ENCODE measurements at places on chromosomes 1 and 21.

DNA sequence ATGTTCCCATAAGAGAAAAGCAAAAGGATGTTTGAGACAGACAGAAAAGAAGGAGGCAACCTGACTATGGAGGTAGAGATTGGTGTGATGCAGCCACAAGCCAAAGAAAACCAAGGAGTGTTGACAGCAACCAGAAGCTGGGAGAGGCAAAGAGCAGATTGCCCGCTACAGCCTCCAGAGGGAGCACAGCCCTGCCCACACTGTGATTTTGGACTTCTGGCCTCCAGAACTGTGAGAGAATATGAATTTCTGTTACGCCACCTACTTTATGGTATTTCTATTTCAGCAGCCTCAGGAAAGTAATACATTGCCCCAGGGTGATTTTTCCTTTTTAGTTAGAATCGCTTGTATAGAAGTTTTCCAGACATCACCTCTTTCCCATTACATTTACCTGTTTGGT lies 28.4 kb downstream of the SLAMF6 start:
- no peak for DNase-seq

- DNase-seq = no peak
These were observed 14.1 kb downstream of the TTC39A start for GRCh38 chr1:51316113-51316845.

DNA sequence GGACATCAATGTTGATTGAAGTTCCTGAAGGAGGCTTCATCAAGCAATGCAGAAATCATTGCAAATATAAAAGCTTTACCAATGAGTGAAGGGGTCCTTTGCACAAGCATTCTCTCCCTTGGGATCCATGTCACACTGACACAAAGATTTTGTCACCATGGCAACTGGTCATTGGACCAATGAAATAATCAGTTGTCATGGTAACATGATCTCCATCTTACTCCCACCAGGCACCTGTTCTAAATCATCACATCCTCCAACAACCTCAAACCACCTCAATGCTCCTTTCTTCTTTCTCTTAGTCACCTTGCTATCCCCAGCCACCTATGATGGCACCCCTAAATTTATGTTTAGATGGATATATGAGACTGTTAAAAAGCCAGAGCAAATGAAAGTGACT lies 13.5 kb upstream of the FOXJ3 start:
- no peak for DNase-seq

GRCh38 chr1:210250665-210250997 lies 18.0 kb downstream of the SERTAD4 start:
- no peak for DNase-seq

DNA sequence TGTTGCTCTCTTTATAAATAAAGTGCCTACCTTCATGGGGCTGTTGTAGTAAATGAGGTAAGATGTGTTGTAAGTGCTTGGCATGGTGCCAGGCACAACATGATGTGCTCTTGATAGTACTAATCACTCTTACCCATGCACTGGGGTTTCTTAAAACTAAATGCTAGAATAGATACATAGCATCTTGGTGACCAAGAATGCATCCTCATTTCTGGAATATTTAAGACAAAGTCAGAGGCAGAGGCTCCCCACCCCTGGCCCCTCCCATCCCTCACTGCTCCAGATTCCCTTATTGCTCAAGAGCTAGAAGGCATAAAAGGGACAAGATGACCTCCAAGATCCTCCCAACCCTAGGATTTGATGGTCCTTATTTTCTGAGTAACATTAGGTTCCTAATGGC lies 61.3 kb downstream of the GLUL start:
- DNase-seq = no peak

DNA sequence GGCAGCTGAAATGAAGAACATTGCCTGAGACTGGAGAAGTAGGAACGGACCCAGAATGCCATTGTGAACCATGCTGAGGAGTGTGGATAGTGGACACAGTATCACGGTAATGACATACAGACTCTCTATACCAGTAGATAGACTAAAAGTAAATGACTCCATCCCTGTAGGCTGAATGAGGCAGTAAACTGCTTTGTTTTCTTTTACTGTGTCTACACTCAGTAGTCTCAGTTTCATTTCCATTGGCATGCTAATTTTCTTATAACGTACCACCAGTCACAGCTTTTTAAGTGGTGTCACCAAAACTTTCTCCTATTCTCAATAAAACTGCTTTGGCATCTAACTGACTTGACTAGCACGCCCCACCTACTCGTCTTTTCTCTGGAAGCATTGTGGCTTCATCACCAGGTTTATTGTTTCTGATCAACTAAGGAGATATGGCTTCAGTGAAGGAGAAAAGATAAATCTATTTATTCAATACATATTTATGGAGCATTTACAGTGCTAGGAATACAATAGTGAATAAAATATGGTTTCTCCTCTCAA lies 8.4 kb upstream of the ZNF697 start:
- no peak for DNase-seq

- DNase-seq = no peak
These were observed 27.4 kb downstream of the CHML start for GRCh38 chr1:241612533-241613477.

DNA sequence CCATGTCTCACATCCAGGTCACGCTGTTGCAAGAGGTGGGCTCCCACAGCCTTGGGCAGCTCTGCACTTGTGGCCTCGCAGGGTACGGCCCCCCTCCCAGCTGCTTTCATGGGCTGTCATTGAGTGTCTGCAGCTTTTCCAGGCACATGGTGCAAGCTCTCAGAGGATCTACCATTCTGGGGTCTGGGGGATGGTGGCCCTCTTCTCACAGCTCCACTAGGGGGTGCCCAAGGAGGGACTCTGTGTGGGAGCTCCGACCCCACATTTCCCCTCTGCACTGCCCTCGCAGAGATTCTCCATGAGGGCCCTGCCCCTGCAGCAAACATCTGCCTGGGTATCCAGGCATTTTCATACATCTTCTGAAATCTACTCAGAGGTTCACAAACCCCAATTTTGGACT lies 219.4 kb downstream of the LRRC7 start:
- no peak for DNase-seq

DNA sequence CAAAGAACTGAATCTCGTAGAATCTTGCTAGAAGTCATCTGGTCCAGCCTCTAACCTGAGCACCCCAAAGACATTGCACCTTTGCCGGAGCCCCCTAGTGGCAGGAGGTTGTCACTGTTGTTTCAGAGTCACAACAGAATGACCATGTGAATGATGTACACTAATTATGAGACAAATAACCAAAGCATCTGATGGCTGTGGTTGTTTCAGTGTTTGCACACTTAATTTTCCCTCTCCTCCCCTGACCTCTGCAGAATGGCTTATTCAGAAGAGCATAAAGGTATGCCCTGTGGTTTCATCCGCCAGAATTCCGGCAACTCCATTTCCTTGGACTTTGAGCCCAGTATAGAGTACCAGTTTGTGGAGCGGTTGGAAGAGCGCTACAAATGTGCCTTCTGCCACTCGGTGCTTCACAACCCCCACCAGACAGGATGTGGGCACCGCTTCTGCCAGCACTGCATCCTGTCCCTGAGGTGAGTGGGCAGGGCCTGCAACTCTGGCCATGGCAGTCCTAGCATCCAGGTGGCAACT lies 26.4 kb downstream of the TRAF5 start:
- DNase-seq = peak; percentile 66

- no peak for DNase-seq
These were observed 90.2 kb upstream of the LPGAT1 start for GRCh38 chr1:211920602-211921226.

- DNase-seq = no peak
These were observed 179.4 kb downstream of the PRDM16 start for GRCh38 chr1:3248155-3249141.

GRCh38 chr1:6026095-6026809 lies 19.4 kb upstream of the KCNAB2 start:
- peak; percentile 96 for DNase-seq

DNA sequence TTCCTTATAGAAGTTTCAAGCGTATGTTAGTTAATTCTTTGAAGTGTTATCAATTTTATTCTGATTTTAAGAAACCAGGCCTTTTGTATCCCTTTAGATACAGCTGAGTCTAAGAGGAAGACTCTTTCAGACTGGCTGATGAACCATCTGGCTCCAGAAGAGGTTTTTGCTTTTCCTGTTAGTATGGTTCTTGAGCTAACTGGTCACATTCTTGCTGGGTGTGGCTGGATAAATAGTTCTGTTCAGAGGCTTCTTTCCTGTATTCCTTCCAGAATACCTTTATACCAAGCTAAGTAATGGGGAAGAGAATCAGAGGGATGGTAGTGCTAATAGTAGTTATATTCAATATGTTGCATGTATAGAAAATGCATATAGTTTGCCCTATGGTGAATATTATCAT lies 12.4 kb downstream of the HS2ST1 start:
- no peak for DNase-seq

- DNase-seq = no peak
These were observed 159.9 kb upstream of the NR5A2 start for GRCh38 chr1:199867601-199868000.

DNA sequence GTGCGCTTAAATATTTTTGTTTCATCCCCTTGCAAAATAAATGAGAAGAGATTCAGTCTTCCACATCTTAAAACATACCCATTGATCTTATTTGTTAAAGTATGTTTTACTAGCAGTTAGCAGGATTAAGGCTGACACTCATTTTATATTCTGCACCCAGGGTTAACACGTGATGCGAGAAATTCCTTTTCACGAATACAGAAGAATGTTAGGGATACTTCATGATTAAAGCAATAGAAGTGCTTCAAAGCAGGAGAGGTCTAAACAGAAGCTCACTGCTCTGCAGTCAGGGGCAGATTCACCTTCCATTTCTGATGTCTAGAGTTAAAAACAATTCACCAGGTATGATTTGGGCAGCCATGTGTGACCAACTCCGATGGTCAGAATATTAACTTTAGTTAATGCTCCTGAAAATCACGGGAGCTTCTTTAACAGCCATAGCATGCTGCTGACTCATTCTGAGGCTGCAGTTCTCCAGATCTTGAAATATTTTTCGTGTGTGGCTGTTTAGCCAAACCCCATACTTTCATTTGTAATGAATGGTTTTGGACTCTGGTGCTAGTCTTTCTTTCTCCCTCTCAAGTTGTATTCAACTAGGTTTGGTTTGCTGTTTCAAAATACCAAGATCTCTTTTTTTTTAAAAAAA lies 19.7 kb downstream of the BCAR3 start:
- no peak for DNase-seq

DNA sequence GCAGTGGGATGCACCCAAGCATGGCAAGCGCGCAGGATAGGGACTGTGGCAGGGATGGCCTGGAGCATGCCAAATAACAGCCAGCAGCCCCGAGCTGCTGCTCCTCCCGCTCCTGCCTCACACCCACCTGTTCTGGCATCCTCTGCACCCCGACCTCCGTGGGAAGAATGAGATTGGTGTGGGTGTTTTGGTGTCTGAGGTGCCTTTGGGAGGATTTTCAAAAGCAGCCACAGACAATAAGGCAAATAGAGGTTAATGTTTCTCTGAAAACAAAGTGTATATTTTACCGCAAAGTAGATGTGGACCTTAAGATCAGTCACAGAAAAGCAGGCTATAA lies 35.5 kb downstream of the IGFN1 start:
- no peak for DNase-seq

DNA sequence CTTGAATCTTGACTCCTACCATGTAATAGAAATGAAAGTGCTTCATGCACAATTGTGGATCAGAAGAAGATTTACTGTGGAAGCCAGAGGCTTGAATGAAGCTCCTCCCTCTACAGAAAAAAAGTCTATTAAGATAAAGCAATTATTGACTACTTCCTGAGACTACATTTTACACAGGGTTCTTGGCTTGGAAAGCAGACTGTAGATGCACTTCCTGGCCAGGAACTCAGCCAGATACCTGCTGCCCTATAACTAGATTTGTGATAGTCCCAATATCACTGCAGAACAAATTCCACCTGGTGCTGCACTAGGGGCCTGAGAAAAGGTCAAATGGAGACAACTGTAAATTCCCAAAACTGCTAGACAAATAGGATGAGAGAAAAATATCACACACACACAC lies 96.8 kb upstream of the GUCA2B start:
- no peak for DNase-seq

- no peak for DNase-seq
These were observed 84.4 kb upstream of the SYT6 start for GRCh38 chr1:114238053-114238452.

- DNase-seq = no peak
These were observed 89.1 kb downstream of the ZSCAN20 start for GRCh38 chr1:33561576-33561975.

GRCh38 chr1:53454019-53454418 lies 5.2 kb upstream of the DMRTB1 start:
- DNase-seq = no peak

DNA sequence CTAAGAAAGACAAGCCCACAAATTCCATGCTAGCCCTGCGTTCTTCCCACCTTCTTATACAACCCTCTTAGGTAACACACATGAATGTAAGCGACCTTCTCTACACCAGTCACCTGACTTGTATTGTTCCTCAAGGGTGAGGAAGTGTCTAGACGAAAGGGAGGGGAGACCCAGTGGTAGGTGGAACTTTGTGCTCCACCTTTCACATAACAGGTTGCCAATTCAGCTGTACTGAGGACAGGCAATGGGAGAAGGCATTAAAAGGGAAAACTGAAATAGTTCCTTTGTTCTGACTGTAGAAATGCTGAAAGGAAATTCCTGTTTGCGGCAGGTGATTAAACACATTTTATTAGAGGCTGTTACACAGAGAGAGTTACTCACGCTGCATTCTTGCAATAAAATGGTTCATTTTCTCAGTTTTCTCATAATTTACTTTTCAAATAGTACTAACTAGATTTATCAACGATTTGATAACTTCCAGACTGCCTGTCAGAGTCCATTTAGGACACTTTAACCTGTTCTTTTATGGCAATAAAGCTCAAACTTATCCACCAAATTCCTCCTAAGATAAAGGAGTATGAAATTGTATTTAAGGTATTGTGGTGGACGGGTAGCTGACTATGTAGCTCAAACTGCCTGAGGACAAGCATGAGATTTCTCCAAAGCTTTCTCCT lies 17.8 kb upstream of the CHRM3 start:
- DNase-seq = no peak

GRCh38 chr1:116334015-116334547 lies 39.0 kb upstream of the ATP1A1 start:
- DNase-seq = no peak

DNA sequence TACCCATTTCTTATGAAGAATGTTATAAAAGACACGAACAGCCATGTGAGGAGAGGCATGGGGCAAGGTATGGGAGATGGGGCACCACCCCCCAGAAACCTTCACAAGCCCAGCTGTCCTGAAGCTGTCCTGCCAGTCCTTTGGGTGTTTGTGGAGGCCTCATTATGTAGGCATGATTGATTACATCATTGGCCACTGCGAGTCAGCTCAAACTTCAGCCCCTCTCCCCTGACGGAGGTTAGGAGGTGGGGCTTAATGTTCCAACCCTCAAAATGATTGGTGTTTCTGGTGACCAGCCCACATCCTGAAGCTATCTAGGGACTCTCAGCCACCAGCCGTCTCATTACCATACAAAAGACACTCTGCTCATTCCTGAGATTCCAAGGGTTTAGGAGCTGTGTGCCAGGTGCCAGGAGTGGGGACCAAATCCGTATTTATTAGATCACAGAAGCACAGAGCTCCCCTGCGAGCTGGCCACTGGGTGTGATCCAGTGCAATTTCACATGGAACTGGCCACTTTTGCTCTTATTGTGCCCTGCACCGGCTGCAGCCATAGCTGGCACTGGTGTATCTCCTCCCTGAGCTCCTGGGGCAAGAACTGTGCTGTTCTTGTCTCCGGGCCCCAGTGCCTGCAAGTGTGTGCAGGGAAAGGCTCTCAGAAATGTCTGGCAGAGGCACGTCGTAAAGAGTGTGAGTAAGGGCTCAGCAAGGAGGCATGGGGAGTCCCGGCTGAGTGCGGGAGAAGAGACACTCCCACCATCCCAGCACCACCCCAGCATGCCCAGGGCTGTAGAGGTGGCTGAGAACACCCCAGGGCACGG lies 10.5 kb downstream of the KIAA1614 start:
- DNase-seq = no peak

Measured in stimulated activated naive CD8-positive, alpha-beta T cell treated with anti-CD3 and anti-CD28 coated beads, Interleukin-15, Interleukin-2, amounts not matched to agents 100 U/mL and 50 U/mL, for 24 hours (primary cell).